NCI-H510A treated with DMSO at 0.1 percent for 48 hours (cell line): ENCODE measurements at places on chromosomes 16 and 17.

- peak; percentile 72 for DNase-seq
Observed at GRCh38 chr16:53094013-53094630, 39.3 kb downstream of the CHD9 start.

GRCh38 chr16:30376461-30376902, 1.9 kb downstream of the MYL11 start:
- no peak for DNase-seq

GRCh38 chr16:88328313-88328980, 54.3 kb upstream of the ZNF469 start:
- DNase-seq = no peak

DNA sequence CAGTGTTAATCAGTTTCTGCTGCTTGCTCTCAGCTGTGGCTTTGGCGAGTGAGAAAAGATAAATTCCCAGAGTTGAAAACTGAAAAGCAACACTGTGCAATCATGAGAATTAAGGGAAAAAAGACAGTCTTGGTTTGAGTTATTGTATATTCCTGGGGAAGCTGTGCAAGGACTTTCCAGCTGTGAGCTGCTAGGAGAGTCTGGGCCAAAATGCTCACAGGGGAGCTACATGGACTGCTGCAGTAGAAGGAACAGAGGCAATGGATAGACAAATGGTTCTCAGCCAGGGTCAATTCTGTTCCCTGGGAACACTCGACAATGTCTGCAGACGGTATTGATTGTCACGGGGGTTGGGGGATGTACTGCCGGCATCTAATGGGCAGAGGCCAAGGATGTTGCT, 102.0 kb upstream of the ADAMTS18 start:
- DNase-seq = no peak

- DNase-seq = no peak
Observed at GRCh38 chr17:6479622-6480302, 35.5 kb downstream of the PIMREG start.

GRCh38 chr17:56762988-56763387, 70.7 kb downstream of the C17orf67 start:
- no peak for DNase-seq

DNA sequence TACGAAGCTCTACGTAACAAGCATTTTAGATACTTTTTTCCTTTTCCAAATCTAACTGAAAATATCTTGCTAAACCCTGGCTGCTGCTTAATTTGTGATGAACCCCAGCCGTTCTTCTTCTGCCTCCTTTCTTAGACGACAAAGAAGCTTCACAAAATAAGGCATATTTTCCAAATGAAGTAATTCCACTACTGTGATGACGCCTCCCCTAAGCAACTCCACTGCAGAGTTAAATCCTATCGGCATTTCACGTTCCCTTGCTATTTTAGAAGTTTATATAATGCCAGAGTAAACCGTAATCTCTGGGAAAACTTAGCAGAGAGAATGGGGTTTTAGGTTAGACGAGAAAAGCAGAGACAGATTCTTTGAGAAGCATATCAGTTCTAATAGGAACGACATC, 683.1 kb upstream of the SALL1 start:
- DNase-seq = no peak

GRCh38 chr16:89607937-89608740, 5.3 kb upstream of the DPEP1 start:
- no peak for DNase-seq

DNA sequence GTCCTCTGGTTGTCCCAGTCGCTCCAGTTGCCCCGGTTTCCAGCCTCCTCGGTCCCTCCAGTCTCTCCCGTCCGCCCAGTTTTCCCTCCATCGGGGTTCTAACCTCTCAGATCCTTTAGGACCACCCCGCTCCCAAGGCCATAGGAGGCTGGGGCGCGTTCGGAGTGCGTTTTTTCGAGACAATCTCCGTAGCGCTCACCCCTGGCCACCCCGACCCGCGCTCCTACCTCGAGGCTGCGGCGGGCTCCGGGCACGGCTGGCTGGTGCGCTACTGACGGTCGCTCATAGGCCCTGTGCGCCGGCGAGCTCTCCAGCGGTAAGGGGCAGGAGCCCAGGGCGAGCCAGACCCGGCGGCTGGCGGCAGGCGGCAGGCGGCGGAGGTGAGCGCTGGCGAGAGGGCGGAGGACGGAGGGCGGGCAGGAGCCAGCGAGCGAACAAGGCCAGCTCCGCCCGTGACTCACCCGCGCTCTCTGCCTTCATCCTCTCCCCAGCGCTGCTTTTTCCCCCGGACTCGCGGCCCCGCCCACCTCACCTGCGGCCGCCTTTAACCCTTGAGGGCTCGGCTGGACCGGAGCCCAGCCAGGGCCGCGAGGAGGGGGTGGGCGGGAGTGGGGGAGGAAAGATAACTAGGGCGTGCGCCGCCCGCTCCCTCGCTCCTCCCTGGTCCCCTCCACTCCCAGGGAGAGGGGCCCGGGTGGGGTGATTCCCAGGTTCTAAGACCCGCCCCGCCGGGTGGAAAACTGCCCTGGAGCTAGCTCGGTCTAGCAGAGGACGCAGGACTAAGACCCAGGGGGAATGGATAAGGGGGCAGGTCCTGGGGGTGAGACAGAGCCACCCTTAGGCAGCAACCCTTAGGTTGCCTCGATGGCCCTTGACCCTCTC, at the start of gene SP6:
Gene SP6 (minus strand): TSS at position 472 of the 882 bp plus-strand sequence. CDS start 2,734 bp downstream, outside the sequence.
- DNase-seq = peak; percentile 98

DNA sequence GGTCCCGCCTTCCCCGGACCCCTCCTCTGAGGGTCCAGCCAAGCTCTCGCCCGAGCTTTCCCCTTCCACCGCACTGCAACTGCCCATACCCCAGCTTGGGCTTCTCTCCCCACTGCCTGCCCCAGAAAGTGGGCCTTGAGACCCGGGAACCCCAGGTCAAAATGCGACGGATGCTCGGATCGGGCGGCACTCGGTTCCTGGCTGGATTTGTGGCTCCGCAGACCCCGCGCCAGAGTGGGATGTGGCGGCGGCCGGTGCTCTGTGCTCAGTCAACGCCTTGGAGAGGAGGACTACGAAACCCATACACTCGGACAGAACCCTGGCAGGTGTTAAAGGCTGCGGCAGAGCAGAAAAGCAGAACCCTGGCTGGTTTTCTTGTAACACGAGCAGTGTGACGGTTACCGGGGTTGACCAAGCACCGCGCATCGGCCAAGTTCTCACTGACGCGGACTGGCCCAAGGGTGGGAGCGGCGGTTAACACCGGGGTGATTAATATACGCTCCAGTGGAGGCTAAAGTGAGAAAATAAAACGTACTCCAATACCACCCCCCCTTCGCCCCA, 885 bp upstream of the SLFN13 start:
- no peak for DNase-seq

GRCh38 chr16:56360117-56361008, 65.0 kb downstream of the AMFR start:
- no peak for DNase-seq

DNA sequence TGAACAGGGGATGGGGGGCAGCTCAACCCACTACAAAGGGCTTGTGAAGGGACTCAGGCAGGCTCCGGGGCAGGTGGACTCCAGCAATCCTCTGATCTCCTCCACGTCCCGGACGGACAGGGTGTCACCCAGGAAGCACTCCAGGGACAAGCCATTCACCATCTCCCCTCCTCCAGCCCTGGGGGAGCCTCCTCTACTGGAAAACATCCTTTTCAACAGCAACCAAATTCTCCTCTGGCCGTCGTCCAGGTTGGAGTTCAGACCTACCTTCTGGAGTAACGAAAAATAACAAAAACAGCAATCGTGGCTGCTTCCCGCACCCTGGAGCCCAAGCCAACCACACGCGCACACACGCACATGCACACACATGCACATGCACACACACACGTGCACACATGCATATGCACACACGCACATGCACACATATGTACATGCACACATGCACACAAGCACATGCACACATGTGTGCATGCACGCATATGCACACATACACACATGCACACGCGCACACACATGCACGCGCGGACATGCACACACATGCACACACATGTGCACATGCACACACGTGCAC, 8.9 kb upstream of the RBFOX3 start:
- no peak for DNase-seq

GRCh38 chr17:43024407-43025289, at the start of gene RND2:
Gene RND2 (plus strand): TSS chr17:43025231. CDS start chr17:43025348, 117 bp downstream.
- DNase-seq = peak; percentile 82

GRCh38 chr16:79407461-79408135, 192.9 kb downstream of the MAF start:
- DNase-seq = no peak

GRCh38 chr17:78805301-78805700, 23.2 kb upstream of the CYTH1 start:
- DNase-seq = no peak

- DNase-seq = no peak
Observed at GRCh38 chr16:71338193-71338592, 20.3 kb upstream of the CALB2 start.

GRCh38 chr17:74357466-74357809, 4.2 kb downstream of the BTBD17 start:
- DNase-seq = no peak

DNA sequence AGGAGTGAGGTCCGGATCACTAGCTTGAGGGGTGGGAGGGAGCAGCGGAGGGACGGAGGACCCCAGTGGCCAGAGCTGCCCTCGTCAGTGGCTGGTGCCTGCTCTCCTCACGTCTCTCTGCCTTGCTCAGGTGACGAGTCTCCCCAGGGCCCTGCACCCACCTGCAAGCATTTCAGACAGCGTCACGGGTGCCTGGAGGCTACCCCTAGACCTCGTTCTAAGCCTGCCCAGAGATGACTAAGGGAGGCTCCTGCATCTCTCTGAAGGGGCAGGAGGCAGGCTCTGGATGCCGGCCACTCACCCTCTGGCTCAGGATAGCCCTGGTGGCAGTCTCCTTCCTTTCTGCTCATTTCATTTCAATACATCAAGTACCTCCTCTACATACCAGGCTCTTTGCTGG, 68.8 kb downstream of the MRC2 start:
- DNase-seq = no peak

- DNase-seq = no peak
Observed at GRCh38 chr16:4982056-4982867, 24.1 kb downstream of the SEC14L5 start.

- DNase-seq = no peak
Observed at GRCh38 chr16:89921131-89921701, 1.9 kb upstream of the TUBB3 start.

- no peak for DNase-seq
Observed at GRCh38 chr17:35977509-35977908, 3.8 kb downstream of the CCL16 start.

GRCh38 chr17:47696717-47697642, 3.0 kb downstream of the TBKBP1 start:
- DNase-seq = no peak

- no peak for DNase-seq
Observed at GRCh38 chr16:23316634-23317265, 14.6 kb downstream of the SCNN1B start.

DNA sequence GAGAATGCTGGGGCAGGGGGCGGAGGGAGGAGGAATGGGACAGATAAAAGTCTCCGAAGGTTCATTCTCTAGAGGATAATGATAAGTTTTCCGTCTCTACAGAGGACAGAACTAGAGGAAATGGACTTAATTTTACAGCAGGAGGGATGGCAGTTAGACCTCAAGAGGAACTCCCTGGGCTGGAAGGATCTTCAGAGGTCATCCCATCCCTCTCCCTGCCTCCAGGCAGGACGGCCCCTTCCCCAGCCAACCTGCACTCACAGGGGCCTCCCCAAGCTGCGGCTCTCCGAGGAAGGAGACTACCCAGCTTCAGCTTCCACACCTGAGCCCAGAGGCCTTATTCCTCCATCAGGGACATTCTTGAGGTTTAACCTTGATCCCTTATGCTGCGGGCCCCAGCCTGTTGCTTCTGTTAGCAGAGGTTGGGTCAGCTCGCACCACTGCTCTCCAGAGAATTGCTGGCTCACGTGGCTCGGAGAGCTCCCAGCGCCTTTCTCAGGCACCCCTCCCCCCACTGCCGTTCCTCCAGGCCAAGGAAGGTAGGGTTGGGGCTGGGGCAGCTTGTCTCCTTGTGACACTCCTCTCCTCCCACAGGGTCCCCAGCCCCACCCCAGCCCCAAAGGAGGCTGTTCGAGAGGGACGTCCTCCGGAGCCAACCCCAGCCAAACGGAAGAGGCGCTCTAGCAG, 8.5 kb downstream of the ELOB start:
- no peak for DNase-seq

- no peak for DNase-seq
Observed at GRCh38 chr16:30485818-30486436, 13.4 kb downstream of the ITGAL start.

DNA sequence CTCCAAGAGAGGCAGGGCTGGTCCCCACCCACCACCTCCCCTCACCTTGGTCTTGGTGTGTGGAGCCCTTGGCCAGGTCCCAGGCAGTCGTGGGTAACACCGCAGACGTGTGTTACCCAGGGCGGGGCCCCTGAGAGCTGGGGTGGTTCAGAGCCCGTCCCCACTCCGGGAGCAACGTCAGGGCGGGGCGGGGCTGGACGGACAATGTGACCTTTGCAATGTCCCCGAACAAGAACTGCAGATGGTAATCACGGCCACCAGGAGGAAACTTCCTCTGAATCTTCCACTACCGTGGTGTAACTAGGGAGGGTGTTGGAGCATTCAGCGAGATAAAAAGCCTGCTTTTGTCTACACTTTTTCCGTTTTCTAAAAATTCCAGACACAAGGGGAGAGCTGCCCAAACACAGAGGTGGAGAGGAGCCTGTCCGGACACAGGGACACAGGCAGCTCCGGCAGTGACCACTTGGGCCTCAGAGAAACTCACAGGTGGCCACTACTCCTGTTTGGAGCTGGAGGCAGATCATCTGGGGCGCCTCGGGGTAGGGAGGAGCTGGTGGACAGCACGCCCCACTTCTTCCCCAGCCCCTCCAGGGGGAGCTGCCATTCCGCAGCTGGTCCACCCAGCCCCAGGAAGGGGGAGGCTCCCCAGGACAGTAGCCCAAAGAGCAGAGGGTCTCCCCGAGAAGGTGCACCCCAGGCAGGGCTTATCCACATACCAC, 14.2 kb upstream of the SLC38A10 start:
- peak; percentile 48 for DNase-seq

DNA sequence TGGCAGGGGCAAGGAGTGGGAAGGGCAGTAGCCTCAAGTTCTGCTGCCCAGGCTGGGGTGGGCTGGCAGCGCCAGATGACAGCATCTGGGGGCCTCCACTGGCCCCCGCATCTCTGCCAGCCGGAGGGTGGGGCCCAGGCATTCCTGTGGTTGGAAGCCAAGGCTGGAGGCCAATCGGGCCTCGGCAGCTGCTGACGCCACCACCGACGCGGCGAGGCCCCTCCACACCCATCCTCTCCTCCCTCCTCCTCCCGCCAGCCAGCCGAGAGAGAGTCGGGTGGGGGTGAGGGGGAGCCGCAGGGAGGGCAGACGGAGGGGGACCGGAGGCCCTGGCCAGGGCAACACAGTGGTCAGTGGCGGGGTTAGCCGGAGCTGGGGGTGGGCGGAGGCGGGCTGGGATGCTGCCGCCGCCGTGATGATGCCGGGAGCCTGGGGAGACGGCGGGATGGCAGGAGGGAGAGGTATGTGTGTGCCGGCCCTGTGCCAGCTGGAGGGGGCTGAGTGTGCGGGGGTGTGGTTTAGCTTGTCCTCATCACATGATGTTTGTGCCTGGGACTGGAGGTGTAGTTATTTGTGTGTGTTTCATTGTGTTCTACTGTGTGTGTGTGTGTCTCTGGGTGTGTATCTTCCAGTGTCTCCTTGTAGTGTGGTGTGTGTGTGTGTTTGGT, 36.6 kb downstream of the ARHGAP23 start:
- DNase-seq = peak; percentile 45
